ENCODE measurements at places on chromosomes 1 and 21.

DNA sequence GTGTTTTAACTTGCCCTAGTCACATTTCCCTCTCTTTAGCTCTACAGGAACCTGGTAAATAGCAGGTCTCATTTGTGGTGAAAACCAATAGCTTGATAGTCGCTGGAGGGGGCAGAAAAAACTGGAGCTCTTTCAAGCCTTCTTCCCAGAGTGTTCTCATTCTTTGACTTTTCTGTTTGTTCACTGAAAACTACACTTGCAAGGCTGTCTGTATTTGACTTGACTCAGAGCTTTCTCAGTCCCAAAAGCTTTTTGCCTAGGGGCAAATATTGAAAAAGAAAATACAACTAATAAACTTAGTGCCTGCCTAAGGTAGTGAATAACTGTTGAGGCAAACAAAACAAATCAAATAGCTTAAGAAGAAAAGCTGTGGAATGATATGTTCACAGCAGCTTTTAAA is 217.1 kb upstream of the CHRM3 start:
- DNase-seq = no peak

GRCh38 chr1:168005529-168005928 is 68.7 kb upstream of the MPC2 start:
- DNase-seq = no peak

DNA sequence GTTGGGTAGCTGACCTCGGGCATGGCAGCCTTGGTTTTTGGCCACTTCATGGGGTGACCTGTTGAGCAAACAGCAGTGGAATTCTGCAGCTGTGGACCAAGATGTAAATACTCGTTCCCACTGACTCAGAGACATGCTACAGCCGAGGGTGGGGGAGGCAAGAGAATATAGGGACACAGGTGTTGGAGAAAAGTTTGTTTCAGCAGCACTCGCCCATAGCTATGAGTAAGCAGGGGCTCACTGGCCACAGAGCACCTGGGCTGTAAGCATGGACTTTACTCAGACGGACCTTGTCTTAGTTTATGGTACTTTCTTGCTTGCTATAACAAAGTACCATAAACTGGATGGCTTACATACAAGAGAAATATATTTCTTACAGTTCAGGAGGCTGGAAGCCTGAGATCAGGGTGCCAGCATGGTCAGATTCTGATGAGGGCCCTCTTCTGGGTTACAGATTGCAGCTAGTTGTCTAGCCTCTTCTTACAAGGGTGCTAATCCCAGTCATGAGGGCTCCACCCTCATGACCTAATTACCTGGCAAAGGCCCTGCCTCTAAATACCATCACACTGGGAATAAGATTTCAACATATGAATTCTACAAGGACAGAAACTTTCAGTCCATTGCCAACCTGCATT is 437.2 kb upstream of the DAB1 start:
- DNase-seq = no peak

- no peak for DNase-seq
These were observed 145.3 kb downstream of the SEC16B start for GRCh38 chr1:177824508-177824982.

GRCh38 chr1:205048382-205048781 is 5.4 kb downstream of the CNTN2 start:
- no peak for DNase-seq

- no peak for DNase-seq
These were observed 18.0 kb upstream of the PTPRF start for GRCh38 chr1:43512681-43513080.

DNA sequence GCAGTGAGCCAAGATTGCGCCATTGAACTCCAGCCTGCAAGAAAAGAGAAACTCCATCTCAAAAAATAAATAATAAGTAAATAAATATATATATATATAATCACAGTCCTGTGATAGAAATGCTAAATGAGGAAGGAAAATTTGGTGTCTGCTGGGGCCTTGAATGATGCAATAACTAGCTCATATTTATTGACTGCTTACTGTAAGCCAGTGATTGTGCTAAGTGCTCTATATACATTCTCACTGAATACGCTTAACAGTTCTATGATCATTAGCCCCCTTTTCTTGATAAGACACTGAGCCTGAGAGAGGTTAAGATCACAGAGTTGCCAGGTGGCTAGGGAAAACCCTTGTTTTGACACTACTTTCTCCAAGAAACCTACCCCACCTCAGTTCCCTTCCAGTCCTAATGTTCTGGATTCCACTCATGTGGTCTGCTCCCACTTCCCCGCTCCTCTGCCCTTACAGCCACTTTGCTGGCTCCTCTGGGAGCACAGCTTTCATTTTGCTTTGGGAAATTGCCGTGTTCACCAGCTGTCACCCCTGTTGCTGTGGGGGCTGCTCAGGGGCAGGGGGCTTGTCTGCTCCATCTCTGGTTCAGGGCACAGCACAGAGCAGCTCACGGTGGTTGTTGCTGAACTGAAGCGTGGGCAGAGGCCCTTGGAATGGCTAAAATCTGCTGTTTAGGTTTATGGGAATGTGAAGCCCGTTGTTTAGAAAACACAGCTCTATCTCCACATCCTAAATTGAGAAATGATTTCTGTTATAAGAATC is 2.5 kb upstream of the BMP8A start:
- no peak for DNase-seq

- no peak for DNase-seq
These were observed 406 bp downstream of the NME7 start for GRCh38 chr1:169367096-169367685.

- DNase-seq = no peak
These were observed 99.3 kb downstream of the GLUL start for GRCh38 chr1:182292193-182292741.

GRCh38 chr1:207672522-207673130 is 27.7 kb downstream of the CR1L start:
- DNase-seq = no peak

GRCh38 chr21:45866551-45866950 is 115.0 kb upstream of the COL6A1 start:
- DNase-seq = no peak

DNA sequence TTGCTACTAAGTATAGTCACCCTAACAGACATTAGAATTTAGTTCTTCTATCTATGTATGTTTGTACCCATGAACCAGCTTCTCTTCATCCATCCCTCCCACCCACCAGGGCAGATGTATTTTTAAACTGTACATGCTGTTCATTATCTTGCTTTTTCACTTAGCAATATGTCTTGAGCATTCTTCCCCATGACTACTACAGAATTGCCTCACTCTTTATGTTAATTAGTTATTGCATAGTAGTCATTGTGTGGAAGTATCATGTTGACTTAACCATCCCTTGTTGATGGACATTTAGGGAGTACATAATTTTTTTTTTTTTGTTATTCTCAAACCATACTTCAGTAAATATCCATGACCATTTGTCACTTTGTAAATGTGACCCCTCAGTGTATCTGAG is 9.9 kb downstream of the HUNK start:
- no peak for DNase-seq

DNA sequence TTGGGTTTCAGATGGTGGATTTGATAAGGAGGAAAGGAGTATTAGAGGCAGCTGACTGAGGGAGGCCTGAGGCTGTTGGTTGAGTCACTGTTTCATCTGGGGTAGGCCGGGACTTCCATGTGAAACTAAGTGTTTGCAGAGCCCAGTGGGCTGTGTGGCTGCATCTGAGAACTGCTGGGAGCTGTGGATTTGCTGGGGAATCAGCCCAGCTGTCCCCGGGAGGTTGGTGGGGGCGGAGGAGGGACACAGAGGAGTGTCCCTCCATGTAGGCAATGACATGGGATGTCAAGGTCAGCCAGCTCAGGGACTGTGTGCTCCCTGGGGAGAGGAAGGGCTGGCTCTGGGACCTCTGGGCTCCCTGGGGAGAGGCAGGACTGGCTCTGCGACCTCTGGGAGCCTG is 36.4 kb downstream of the SLC2A7 start:
- DNase-seq = no peak

DNA sequence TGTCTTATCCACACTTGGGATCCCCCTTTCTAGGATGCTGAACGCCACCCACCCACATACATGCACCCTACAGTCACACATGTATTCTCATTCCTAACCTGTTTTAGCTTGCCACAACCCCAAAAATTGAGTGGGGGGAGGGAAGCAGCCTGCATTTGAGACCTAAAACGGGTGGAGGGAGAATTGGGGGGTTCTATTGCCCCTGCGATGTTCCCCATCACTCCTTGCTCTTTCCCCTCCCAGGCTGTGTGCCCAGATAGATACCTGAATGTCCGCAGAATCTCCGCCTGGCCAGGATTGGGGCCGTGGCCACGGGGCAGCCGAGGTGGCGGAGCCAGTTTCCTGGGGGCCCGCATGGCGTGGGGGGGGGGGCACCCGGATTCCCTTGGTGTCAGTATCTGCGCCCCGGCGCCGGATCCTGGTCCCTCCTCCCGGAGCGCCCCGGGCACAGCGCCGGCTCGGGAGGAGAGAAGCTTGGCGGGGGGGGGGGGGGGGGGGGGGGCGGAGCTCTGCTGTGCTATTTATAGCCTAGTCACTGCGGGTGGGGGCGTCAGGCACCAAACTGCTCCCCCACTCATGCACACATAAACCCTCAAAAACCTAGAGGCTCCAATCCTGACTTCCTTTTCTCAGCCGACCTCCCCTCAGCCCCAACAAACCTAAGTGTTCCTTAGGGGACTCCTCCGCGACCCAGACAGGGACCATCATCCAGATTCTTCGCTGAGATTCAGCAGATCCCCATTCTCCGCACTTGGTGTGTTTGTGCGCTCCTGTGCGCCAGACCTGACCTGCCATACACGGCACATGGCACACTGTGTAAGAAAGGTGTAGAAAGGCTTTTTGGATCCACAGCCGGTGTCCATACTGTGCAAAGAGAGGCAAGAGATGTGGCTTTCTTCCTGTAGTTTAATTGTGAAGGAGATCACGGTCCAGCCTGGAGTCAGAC is 1.9 kb downstream of the ANKRD34A start:
- DNase-seq = no peak

- DNase-seq = no peak
These were observed 33.5 kb downstream of the ADGRL2 start for GRCh38 chr1:81834268-81834667.

GRCh38 chr1:233675893-233676292 is 62.0 kb downstream of the KCNK1 start:
- DNase-seq = no peak

- DNase-seq = no peak
These were observed 115.0 kb downstream of the SYF2 start for GRCh38 chr1:25117233-25117823.

DNA sequence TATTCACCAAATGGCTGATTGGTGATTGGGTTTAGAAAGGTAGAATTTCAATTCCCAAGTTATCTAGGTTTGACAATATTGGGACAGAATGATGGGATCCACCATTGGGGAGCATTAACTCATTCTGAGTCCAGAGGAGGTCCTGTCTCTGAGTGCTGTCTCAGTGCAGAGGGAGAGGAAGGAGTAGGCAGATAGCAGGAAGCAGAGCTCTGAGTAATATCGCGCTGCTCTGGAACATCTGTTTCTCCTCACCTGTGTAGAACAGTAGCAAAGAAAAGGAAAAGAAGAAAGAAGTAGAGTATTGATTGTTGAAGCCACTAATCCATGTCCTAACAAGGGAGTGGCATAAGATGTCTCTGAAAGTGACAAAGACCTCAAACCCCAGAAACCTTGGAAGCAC is 1657.8 kb downstream of the MRPL39 start:
- no peak for DNase-seq

GRCh38 chr1:5973771-5974170 is 18.5 kb downstream of the NPHP4 start:
- no peak for DNase-seq

GRCh38 chr1:163395790-163396189 is 74.0 kb downstream of the NUF2 start:
- no peak for DNase-seq

DNA sequence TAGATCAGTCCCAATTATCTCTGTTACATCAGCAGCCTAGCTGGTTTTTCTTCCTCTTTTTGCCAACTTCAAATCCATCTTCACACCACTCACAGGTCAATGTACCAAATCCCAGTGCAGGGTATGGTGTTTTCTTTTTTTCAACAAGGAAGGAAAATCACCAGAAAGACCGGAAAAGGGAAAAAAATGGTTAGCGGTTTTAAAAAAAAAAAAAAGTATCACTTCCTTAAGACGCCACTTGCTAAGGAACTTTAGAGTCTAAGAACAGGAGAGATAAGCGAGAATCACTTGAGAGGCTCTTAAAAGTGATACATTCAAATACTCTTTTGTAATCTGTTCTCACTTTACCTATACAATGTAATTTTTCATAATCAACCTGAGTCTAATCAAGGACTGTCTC is 3.1 kb upstream of the OR10J1 start:
- no peak for DNase-seq

DNA sequence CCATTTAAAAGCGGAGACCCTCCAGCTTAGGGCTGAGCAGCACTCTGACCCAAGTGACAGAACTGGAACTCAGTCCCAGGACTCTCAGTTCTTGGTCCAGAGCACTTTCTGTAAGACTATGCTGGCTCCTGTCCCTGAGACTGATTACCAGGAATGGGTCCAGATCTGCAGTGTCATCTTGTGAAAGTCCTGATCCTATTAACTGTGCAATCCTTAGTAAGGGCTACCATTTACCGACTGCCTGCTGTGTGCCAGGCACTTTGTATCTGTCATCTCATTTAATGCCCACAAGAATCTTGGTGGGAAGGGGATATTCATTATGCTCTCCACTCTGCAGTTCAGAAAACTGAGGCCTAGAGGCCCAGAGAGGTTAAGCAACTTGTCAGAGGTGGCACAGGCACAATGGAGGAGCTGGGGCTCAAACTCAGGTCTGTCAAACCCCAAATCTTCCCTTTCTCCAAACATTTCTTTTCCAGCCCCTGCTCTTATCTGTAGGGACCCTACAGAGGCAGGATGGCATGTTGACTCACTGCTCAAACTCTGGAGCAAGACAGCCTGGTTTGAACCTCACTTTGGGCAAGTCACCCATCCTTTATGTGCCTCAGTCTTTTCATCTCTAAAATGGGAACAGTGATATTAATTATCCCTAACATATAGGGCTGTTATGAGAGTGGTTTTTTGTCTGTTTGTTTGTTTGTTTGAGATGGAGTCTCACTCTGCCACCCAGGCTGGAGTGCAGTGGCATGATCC is 57.6 kb upstream of the IFNLR1 start:
- DNase-seq = no peak

- DNase-seq = no peak
These were observed 235.2 kb downstream of the RPS6KC1 start for GRCh38 chr1:213286235-213286634.

GRCh38 chr1:234250747-234251146 is 122.5 kb upstream of the COA6 start:
- no peak for DNase-seq

DNA sequence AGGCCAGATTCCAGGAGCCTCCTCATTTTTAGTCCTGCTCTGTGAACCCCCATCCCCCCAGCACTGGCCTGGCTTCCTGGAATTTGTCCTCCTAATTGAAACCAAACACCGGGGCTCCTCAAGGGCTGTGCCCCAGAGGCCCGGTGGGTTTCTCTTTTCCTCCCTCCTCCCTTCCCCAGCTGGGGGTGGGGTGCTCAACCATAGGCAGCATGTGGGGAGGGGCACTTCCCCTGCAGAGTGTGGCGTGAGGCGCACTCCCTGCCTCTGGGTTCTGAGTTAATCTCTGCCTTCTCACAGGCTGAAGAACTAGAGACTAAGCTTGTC is 67.5 kb upstream of the ACOT11 start:
- DNase-seq = no peak

DNA sequence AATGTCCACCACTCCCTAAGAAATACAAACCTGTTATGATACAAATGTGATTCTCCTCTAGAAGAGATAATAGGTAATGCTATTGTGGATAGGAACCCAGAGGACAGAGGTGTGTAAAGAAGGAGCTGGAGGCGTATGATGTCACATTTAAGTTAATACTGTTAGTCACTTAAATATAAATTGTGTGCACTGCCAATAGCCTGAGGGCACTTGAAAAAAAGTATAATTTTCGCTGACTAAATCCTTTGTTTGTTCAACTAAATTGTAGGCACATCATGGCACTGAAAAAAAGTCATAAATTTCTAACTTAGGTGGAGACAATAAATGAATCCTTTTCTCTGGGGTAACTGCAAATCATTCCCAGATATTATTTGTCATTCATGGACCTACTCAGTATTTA is 4.4 kb downstream of the RCSD1 start:
- DNase-seq = no peak
